GF-D8 (cell line): ENCODE measurements at places on chromosomes 2 and 18.

DNA sequence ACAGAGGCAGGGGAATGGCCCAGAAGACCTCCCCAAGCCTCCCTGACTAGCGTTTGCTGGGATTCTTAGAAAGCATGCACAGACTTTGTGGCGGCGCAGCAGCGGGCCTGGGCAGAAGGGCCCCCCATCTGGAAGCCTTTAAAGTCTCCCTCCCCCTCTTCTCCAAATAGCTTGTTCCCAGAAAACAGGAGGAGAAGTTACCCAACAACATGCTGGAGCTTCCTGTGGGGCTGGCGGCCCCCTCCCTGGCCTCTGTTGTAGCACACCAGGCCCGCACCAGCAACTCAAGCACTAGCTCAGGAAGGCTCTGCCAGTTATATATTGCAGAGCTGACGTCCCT lies 334.8 kb downstream of the DYSF start:
- no peak for DNase-seq

DNA sequence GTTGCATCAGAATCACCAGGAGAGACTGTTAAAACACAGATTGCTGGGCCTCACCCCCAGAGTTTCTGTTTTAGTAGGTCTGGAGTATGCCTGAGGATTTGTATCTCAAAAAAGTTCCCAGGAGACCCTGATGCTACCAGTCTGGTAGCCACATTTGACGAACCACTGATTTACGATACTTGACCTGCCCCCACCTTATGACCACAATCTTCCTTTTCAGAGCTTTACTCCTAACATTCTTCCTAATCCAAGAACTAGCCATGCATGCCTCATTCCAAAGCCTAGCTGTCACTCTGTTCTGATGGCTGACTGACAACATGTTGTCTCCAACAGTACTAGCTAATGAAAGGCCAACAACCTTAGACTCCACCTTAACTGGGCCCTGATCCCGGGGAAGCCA lies 191.4 kb downstream of the MBD2 start:
- no peak for DNase-seq

GRCh38 chr2:127405255-127405610 lies 13.0 kb upstream of the PROC start:
- no peak for DNase-seq

GRCh38 chr18:55310044-55310676 lies 277.8 kb downstream of the TCF4 start:
- no peak for DNase-seq

DNA sequence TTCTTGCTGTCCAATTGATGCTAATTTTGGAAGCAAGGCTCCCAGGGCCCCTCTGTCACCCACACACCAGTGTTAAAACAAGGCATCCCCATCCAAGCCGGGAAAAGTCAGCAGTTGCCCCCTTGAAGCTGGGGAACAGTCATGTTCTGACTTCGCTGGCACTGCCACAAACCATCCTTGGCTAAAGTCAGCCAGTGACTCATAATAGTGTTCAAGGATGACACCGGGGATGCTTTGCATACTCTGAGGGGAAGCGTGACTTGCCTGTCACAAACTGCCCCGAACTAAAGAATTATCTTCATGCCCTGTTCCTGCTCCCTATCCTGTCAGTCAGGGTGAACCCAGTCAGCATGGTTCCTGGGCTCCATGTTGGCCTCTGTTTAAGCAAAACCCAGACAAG lies 37.0 kb downstream of the TGFA start:
- no peak for DNase-seq

GRCh38 chr18:23970161-23971096 lies 44.1 kb upstream of the TTC39C start:
- no peak for DNase-seq

DNA sequence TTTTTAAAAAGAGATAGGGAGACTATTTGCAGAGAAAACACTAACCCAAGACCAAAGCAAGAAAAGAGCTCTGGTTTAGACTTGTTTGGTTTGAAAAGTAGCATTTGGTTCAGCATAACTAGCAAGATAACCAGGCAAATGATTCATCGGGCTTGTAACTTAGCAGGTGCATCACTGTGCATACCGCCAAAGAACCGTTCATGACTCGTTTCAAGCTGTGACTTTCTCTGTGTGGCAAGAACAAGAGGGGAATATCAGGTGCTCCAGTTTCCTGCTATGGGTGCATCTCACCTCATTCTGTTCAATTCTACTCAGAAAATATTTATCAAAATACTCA lies 244.9 kb downstream of the ETAA1 start:
- no peak for DNase-seq
